ENCODE measurements at places on chromosomes 3 and 15.

DNA sequence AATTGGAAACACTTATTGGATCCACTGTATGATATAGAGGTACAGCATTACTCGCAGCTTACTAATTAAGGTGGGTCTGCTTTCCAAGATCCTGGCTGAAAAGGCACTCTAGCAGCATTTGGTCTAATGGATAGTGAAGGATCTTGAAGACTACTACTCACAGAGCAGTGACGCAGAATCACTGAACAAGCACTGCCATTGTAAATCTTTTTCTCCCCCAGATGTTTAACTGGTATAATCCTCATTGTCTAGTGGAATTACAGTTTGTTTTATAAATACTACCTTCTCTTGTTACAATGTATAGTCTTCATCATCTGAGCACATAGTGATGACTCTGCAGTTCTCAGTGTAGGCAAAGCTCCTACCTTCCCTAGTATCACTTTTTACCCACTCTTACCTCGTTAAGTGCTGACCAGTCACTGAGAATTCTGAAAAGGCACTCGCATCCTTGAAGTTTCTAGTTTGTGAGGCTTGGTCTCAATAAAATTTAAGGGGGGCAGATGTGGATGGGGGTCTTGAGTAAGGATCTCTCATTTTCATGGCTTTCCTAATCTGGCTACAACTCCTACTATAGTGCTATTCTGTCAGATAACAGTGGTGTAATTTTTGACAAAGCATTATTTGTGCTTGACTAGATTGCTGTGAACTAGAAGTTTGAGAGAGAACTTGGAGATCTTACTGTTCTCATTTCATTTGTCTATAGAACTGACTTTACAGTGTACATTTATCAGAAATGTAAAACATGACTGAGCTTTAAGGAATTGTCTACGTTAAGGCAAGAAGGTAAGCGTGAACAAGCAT lies 23.2 kb downstream of the MAPK6 start:
- DNase-seq, result no peak

DNA sequence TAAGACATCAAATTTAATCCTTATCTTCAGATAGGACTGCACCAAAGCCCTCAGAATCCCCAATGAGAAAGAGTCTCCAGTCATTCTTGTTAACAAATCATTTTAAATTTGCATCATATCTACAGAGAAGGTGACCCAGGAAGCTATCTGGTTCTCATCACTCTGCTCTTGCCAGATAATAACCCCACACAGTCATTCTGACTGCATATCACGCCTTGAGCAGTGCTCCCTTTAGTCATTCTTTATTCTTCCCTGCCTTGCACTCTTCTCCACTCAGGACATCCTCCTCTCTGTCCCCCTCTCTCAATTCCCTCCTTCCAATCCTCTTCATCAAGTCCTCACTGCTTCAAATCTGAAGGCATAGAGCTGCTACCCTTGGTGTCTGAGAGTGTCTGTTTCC lies 83.7 kb upstream of the COL6A6 start:
- no peak for DNase-seq

DNA sequence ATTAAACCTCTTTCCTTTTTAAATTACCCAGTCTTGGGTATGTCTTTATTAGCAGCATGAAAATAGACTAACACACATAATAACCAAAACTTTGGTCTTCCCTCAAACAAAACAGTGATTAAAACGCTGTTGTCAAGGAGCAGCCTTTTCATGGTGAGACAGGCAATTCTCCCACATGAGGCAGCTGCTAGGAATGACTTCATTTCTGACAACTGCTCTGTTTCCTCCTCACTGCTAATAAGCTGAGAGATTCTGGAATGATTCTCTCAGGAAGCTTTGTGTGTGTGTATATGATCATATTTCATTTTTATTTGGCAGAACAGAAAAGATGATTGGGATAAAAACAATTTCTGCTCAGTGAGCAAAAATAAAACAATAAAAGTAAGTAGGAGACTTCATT lies 580.6 kb upstream of the ADAMTS9 start:
- no peak for DNase-seq

DNA sequence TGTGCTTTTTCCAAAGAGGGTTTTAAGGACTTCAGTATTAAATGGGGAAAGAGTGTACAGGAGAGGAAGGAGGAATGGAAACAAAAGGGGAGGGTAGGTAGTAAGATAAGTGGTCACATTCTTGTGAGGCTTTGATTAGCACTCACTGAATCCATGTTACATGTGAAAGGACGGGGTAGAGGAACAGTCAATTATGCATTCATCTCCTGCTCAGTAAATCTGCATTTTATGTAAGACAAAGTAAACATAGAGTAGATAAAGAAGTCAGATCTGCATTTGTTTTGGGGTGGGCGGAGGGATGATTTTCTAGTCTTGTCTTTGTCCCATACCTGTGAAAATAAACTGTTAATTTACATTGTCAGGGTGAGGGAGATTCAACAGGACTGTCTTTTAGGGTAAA lies 50.8 kb downstream of the SACM1L start:
- DNase-seq, result no peak

- DNase-seq, result no peak
Observed at GRCh38 chr15:47013446-47013845, 703.9 kb upstream of the SEMA6D start.

DNA sequence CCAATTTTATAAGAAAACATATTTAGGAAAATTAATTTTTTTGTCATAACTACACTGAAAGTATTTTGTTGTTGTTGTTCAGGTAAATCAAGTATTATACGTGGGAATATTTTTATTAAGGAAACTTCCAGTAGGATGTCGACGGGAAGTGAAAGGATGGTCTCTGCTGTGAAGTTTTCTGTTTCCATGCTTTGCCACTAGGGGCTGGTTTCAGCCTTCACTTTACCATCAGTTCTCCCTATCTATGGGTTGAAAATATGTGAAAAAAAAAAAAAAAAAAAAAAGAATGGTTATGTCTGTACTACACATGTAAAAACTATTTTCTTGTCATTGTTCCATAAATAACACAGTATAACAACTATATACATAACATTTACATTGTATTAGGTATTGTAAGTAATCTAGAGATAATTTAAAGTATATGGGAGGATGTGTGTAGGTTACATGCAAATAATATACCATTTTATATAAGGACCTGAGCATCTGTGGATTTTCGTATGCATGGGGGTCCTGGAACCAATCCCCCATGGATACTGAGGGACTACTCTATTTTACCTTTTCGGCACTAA lies 136.7 kb downstream of the SMAD6 start:
- DNase-seq, result no peak

- no peak for DNase-seq
Observed at GRCh38 chr3:114847564-114847963, 299.5 kb downstream of the ZBTB20 start.

- no peak for DNase-seq
Observed at GRCh38 chr15:60208709-60209108, 189.1 kb downstream of the ANXA2 start.

DNA sequence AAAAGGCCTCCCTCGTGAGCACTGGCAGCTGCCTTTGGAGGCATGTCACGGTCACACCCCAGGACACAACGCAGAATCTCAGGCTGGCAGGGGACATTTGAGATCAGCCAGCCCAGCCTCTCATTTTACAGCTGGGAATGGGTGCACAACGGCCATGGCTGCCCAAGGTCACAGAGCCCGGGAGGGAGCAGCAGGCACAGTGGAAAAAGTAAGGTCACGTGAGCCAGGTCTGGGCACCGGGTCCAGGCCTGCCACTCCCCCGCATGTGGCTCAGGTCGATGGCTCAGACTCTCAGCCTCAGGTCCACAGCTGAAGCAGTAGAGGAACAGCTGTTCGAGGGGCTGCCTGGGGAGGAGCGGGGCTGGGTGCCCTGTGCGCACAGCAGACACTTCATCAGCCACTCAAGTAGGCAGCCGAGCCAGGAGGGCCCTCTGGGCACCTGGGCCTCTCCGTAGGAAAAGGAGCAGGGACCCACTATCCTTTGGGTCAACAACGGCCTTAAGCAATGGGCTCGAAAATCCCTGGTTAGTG lies 260.6 kb downstream of the GOLGA6L6 start:
- no peak for DNase-seq

- DNase-seq, result no peak
Observed at GRCh38 chr3:30069056-30069455, 537.3 kb upstream of the TGFBR2 start.

DNA sequence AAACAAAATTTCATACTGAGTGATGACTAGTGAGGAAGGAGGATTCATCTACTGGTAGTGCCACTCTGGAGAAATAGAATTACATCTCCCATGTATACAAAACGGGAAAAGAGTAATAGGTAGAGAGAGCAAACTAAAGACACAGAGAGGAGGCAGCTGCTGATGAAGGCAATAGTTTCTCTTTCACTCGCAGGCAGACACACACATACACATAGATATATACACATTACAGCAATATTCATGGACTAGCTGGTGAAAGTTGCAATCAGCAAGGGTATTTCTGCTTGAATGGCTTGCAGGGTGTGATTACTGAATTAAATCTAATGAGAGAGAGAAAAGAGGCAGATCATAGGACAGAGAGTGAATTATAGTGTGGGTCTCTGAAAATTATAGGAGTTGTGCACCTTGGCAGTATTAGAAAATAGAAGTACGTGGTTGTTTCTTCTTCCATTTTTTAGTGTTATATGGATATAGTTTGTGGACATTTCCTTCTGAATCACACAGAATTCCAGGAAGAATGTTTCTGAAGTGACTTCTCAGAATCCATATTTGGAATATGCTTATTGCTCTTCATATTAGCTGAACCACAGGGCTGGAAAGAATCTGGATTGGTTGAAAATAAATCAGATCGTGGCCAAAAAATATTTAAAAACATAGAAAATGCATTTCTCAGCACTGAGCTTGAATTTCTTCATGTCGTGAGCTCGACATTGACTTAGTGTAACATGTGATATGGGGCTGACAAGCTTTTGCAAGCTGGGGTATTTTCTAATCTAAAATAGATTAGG lies 991.2 kb downstream of the TUSC7 start:
- no peak for DNase-seq

- DNase-seq, result no peak
Observed at GRCh38 chr3:134496471-134497071, 10.7 kb downstream of the CEP63 start.

DNA sequence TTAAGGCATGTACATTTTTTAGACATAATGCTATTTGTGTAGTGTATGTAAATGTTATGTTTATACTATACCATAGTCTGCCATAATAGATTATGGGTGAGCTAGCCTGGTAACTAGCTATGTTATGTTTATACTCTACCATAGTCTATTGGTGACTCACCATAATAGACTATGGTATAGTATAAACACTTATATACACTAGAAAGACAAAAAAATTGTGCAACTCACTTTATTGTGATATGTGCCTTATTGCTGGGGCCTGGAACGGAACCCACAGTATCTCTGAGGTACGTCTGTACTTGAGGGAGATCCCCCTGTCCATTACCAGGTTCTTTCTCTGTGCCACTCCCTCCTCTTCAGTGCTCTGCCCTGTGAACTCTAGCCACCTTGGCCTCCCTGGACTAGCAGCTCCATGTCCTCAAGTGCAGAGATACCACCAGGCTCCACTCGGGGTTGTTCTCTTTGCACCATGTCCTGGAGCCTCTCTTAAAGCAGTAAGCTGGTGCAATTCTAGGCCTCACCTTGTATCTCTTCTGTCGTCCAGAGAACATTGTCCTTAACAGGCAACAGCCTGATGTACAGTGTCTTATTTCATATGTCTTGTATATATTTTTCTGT lies 60.8 kb upstream of the PXYLP1 start:
- DNase-seq, result no peak

GRCh38 chr3:138732456-138732855 lies 102.3 kb downstream of the PIK3CB start:
- no peak for DNase-seq

GRCh38 chr15:67560320-67560719 lies 17.8 kb downstream of the MAP2K5 start:
- no peak for DNase-seq

DNA sequence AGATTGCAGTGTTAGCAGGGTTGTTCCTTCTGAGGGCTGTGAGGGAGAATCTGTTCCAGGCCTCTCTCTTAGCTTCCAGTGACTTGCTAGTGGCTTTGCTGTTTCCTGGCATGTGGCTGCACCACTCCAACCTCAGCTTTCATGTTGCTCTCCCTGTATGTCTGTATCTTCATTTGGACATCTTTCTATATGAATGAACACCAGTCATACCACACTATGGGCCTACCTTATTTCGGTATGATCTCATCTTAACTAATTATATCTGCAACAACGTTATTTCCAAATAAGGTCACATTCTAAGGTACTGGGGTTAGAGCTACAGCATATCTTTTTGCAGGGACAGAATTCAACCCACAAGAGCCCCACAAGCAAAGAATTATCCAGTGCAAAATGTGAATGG lies 356.7 kb upstream of the UMPS start:
- no peak for DNase-seq

DNA sequence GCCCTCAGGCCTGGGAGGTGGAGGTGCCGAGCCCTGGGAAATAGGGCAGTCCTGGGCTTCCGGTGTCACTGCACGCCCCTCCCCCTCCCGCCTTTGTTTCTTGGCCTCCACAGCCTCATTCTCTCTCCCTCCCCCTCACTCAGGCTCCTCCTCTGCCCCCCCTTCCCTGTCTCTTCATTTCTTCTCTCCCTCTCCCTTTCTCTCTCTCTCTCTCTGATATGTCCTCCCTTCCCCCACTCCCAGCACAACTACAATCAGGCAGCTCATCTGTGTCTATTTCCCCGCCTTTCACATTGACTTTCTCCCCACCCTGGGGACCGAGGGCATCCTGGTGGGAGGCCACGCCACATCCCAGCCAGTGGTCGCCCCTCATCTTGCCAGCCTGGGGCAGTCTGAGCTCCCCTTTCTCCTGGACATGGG lies 40.2 kb downstream of the IDH2 start:
- DNase-seq, result no peak

GRCh38 chr3:113985541-113985940 lies 37.7 kb downstream of the ZDHHC23 start:
- DNase-seq, result no peak

- no peak for DNase-seq
Observed at GRCh38 chr3:122936335-122936734, 91.2 kb downstream of the SEMA5B start.

DNA sequence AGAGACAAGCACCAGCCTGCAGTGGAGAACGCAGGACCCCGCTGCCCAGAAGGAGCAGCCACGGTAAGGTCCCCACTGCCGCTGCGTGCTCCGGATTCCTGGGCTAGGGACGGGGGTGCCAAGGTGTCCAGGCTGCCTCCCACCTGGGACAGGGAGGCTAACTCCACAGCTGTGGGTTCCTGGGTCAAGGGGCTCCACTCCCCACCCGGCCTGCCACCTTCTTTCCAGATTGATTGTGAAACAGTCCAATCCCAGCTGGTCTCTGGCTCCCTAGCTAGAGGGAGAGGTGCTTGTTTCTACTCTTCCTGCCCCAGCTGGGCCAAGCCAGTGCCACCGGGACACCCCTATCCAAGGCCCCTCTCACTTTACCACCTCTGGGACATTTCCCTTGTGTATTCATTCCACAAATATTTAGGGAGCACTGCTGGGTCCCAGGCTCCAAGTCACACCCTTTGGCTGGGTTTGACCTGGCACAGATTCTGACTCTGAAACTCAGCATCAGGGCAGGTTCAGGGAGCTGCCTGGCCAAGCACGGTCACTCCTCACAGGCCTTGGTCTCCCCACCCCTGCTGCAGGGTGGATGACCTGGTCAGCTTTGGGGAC lies 1.9 kb downstream of the PAK6 start:
- no peak for DNase-seq

All from stimulated activated CD8-positive, alpha-beta memory T cell treated with anti-CD3 and anti-CD28 coated beads, Interleukin-4, amount 100 ng/mL, for 4 hours (primary cell).